Body of pancreas (tissue), 4 donors: ENCODE measurements at places on chromosomes 2 and 18.

- peak; percentile 54 for DNase-seq
Measured at GRCh38 chr18:10726198-10727068, 200.6 kb downstream of the NAPG start.

GRCh38 chr2:178320011-178320585 is 125.8 kb downstream of the OSBPL6 start:
- DNase-seq: no peak

- DNase-seq: no peak
Measured at GRCh38 chr18:45916302-45916701, 50.8 kb downstream of the EPG5 start.

DNA sequence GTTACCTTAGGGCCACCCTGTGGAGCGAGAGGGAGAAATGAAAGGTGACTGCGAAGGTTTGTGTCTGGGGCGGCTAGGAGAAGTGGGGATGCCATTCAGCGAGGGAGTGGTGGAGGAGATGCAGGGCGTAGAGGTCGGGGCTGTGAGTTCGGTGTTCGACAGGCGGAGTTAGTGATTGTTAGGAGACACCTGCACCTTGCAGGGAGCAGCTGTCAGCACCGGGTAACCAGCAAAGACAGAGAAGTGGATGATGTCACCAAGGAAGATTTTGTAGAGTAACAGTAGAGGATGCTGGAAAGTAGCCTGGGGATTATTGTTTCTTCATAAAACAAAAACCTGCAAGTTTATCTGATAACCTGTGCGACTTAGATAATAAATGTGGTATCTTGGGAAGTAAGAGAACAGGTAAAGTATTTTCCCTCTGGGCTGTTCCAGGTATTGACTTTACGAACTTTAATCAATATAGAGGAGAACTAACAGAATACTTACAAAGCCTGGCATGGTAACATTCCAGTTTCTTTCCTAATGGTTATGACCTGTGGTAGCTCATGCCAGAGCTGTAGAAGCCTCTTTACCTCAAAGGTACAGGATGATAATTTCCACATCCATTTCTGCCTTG is 63.8 kb downstream of the SPTBN1 start:
- DNase-seq: no peak

DNA sequence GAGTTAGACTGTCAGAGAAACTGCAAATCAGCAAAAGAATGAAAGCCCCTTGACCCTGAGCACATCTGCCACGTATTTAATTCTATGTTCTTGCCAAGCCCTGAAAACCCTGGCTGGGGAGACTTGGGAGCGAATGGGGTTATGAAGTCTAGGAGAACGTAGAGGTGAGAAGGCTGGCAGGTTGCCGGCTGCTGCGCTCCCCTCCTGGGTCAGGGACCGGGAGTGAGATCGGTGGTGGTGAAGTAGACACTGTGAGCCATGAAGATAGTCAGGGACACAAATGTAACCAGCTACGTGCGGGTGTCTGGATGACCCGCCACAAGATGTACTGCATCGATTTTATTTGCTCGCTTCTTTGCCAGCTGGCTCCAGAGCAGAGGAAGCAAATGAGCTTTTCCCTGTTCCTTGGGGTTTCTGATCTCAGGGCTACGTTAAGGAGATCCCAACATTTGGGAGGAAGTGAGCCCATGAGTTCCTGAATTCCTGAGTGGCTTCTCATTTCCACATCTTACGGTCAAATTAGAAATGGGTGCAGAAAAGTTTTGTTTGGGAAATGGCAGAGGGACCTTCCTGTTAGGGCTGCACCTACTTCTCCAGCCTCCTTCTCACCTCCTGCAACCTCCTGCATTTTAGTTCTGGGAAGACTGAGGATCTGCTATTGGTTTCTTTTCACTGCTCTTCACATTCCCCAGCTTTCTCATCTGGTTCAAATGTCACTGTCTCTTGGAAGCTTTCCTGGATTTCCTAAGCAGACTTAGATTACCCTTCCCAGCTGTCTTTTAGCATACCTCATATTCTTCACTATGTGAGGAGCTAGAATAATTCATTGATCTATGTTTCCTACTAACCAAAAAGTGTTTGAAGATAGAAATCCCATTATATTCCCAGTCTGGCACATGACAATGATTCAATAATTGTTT is 360.6 kb downstream of the ZNF521 start:
- no peak for DNase-seq

- no peak for DNase-seq
Measured at GRCh38 chr18:23283916-23284430, 148.7 kb downstream of the CABLES1 start.

DNA sequence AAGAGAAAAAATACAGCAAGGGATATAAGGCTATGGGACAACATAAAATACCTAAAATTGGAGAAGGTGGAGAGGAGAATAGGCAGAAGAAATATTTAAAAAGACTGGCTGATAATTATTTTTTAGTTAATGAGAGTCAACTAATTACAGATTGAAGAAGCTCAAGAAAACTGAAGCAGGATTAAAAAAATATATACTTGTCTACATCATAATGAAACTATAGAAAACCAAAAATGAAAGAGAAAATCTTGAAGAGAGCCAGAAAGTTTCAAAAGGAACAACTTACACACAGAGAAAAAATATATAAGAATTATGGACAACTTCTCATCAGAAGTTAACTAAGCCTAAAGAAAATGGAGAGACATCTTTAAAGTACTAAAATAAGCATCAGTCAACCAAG is 62.9 kb upstream of the APCDD1 start:
- DNase-seq: no peak

DNA sequence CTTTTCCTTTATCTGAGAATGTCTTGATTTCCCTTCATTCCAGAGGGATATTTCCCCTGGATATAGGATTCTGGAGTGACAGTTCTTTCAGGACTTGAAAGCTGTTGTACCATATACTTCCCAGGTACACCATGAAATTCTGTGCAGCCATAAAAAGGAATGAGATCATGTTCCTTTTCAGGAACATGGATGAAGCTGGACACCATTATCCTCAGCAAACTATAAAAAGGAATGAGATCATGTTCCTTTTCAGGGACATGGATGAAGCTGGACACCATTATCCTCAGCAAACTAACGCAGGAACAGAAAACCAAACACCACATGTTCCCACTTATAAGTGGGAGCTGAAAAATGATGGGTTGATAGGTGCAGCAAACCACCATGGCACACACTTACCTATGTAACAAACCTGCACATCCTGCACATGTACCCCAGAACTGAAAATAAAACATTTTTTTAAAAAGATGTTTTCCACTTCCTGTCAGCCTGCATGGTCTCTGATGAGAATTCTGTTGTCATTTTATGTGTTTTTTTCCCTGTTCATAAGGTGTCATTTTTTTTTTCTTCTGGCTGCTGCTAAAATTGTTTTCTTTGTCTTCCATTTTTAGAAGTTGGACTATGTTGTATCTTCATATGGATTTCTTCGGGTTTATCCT is 133.3 kb downstream of the DNAH6 start:
- no peak for DNase-seq

DNA sequence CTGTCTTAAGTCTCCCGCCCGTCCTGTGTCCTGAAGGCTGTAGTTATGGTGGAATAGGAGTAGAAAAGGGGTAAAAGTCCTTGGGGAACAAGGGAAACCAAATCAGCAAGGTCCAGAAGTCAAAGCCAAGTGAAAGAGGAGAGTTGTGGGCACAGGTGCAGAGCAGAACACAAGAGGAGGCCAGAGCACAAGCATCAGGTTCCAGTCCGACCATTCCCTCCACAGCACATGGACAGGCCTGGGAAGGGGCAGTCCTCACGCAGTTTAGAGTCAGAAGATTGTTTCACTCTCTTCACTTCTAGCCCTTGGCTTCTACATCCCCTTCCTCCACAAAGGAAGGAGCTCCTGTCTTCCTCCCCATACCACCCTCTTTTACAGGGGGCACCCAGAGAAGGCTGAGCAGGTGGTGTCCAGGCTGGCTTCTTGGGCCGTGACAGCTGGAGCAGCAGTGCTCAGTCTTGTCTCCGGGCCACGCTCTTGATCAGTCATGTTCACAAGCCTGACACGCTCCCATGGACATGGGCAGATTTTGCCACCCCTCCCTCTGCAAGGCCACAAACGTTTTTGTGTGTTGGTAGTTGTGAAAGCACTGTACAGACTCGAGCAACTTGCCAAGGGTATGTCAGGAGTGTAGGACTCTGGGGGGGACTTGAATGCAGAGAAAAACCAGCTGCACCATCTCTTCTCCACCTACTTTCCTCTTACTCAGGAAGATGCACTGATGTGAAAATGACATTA is 138.5 kb upstream of the DAPL1 start:
- DNase-seq: no peak
